ENCODE measurements at places on chromosomes 12 and 14.

GRCh38 chr12:42385326-42385841 is 59.4 kb downstream of the PPHLN1 start:
- DNase-seq = no peak

DNA sequence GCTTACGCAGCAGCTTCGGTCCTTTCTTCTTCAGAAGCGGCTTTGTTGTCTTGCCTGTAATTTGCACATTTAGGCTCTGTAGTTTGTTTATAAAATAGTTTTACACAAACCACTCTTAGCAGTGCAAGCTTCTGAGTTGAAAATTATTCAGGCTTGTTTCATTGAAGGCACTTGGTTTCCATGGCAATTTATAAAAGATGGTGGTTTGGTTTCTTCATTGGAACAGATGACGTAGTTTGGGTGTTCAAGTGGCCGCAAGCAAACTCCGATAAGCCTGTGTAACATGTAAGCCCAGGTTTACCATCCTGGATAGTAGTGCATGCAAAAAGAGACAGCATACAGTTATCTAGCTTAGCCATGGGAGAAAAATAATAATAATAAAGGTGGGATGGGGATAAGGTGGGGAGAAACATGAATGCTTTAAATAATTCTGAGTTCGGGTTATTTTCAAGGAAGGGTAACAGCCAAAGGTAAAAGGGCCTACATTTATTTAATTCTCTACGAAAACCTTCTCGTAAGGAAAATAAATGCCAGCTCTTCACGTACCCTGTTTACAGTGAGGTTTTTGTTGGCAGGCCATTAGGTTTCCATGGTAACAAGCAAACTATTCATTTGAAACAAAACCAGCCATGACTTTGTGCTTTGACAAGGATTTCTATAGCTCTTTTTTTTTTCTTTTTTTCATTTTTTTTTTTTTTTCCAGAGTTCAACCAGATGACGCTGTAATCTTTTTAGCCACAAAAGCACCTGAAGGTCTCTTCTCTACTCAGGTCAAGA is 189.6 kb upstream of the RPL10L start:
- DNase-seq = no peak

DNA sequence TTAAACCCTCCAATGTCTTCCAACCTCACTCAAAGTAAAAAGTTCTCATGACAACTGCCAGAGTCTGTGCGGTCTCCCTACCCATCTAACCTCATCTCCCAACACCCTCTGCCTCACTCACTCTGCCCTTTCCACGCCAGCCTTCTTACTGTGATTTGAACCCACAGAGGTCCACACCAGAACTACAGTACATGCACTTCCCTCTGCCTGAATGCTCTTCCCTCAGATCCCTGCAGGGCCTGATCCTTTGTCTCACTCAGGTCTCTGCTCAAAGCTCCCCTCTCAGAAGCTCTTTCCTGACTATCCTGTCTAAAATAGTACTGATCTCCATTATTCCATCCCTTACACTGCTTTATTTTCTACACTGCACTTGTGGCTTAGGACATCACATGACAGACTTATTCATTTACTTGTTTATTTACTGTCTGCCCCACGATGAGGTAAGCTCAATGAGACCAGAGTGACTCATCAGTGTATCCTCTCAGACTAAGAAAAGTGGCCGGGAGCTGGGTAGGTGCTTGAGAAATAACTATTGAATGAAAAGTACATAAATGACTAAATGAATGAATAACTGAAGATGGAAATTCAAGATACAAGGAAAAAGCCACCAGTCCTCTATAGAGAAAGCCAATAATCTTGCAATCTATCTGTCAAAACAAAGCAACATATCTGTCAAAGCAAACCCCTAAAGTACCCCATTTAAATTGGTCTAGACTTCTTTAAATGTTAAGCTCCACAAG is 17.1 kb downstream of the POMT2 start:
- no peak for DNase-seq

DNA sequence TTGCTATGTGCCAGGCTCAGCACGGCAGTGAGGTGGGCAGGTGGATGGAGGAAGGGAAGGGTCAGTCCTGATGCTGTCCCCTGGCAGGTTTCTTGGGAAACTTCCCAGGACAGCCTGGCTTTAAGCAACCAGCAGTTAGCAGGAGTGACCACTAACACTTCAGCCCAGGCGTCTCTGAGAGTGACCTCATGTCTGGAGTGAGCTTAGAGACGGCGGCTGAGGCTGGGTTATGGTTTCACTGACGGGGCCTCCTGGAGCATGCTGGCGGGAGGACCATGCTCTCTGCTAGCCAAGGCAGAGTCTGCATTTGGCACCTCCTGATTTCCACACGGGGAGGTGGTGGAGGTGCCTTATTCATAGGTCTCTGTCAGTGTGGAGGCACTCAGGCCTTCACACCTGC is 2.5 kb downstream of the HHIPL1 start:
- no peak for DNase-seq

DNA sequence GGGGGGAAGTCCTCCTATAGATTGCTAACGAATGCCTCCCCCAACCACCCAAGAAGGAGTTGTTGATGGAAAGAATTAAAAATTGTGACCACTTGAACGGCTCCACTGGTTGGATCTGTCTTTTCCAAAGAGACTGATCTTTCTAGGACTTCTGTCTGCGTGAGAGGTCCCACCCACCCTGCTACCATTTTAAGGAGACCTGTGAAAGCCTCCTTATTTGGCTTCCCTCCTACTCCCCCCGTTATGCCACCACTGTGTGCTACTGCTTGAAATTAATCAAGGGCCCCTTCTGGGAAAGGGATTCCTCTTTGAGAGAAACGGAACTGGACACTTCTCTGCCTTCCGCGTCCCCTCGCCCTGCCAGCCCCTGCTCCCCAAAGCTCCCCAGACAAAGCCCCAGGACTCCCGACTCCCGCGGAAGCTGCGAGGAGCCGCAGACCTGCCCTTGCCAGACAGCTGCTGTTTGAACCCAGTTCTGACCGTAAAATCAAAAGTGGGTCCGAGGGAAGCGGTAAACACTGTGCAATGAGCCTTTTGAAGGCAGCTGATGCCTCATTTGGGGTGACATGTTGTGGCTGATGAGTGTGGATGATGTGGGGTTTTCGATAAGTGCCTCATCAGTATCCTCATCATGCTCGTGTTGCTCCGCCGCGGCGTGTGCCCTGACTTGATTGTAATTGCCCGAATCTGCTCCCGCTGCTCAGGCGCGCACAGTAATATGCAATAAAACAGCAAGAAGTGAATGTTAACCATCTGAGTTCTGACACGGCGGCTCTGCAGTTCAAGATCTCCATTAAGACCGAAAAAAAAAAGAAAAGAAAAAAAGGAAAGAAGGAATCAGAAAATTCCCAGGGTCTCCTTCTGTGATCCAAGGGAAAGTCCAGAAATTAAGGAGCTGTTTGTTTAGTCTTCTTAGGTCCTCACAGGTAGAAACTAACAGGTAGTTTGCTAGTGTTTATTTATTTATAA is 48.2 kb downstream of the MBIP start:
- DNase-seq = no peak

DNA sequence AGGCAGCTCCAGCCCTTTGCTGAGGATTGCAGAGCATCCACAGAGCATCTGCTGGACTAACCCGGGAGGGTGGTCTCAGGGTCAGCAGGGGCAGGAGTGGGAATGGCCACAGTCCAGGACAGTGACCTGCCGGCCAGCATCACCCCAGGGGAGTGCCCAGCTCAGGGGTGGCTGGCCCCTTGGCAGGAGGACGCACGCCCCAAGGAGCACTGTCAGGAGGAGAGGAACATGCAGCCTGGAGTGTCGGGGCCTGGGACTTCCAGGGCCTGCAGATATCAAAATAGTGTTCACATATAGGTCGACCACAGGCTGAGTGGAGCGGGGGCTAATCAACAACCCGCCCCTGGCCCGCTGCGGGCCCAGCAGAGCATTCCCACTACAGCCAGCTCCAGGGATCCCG is 33.2 kb upstream of the TEX22 start:
- DNase-seq = no peak

DNA sequence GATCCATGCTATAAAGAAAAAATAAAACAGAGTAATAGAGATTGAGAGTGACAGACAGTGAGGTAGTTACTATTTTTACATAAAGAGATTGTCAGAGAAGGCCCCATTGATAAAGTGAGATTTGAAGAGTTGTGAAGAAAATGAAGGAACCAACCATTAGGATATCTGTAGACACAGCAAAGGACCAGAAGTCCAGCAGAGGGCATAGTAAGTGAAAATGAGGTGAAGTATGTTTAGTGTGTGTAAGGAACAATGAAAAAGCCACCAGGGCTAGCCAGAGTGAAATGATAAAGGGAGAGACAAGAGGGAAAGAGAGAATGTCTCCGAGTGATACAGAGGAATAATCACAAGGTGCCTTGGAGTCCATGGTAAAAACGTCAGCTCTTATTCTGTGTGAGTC is 411.0 kb downstream of the NELL2 start:
- DNase-seq = no peak

GRCh38 chr12:53862831-53863230 is 75.8 kb upstream of the HOXC13 start:
- no peak for DNase-seq

DNA sequence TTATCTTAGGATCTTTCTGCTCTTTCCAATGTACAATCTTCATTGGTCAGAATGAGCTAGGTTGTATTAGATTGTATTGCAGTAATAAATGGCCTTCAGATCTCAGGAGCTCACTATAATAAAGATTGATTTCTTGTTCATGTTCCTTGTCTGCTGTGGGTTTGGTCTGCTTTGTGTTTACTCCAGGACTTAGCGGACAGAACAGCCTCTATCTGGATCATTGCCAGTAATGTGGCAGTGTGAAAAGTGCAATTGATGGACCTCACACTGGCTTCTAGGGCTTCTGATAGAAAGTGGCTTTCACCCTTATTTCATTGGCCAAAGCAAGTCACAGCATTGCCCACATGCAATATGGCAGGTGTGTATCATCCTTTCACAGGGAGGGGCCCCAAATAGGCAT is 81.2 kb downstream of the BTG1 start:
- DNase-seq = no peak

- DNase-seq = no peak
These were observed 15.6 kb downstream of the PTGDR start for GRCh38 chr14:52283099-52283498.
